Left renal pelvis (tissue), 4 donors: ENCODE measurements at places on chromosomes 4 and X. TPM values are rescaled to one million over a fixed set of nuclear protein-coding genes. Genes with fewer than 3 reads are reported as not detected.

DNA sequence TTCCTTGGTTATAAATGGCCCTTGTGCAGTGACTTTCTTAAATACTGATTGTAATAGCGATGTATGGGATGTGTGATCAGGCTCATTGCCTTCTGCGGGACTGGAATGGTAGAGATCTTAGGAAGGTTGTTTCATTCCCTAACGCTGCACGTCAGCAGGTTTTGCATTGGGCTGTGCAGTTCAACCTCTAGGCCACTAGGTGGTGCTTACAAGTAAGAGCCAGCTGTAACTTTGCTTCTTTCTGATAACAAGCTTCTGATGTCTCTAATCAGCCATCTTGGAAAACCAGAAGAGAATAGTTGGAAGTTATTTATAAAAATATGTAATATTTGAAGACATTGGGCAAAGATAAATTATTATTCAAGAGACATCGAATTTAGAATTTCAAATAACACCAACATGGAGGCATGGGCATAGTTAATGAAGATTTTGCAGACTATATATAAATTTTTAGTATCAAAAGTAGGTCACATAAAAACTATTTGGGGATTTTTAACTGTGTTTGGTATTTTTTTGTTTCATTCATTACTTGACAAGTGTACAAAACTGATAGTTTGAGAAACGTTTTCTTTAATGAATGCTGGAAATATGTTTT is 339.7 kb upstream of the PCDH7 start:
- DNase-seq: no peak

The STATH gene
- polyA plus RNA-seq: not detected

DNA sequence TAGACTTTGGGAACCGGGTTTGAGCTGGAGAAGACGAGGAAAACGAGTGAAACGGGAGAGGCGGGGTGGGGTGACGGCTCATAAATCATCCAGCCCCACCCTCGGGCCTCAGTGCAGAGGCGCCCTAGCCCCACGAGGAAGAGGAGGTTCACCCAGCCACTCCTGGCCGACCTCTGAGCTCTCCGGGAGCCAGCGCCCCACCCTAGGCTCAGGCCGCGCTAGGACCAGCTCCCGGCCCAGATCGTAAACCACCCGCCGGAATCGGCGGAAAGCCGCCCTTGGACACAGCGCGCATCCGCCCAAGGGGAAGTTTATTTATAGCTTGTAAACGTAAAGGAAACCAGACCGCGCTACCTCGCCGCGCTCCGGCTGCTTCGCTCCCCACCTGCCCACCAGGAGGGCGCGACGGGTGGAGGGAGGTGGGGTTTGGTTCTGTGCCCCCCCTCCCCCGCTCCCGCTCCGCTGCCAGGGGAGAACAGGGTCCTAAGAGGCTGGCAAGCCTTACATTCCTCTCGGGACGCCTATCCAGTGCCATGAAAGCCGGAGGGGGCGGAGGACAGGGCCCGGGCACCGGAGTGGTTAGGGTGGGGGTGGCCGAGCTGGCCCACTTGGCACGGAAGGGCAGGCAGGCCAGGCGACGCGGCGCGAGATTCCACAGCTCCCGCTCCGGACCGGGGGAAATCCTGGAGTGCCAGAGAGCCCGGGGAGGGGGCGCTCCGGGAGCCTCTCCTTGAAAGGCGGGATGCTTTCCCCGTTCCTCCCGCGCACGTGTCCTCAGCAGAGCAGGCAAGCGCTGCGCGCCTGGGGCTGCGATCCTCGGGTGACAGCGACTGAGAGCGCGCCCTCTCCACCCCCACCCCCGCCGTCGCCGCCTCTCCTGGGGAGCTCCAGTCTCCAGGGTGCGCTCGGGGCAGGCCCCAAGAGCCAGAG is 84.2 kb downstream of the BCOR start:
- DNase-seq: no peak

DNA sequence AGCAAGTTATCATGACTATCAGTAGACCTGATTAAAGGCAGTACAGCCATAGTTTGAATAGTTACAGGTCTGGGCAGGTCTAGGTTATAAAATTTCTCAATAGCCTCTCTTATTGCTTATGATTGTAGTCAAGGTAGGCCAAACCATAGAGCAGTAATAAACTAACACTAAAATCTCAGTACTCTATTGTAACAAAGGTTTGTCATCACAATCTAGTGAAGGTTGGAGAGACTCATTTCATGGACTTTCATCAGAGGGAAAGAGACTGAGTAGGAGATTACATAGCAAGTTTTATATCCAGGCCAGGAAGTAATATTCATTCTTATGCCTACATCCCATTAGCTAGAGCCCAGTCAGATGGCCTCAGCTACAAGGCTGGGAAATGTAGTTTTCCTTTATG is 141.0 kb downstream of the ASB9 start:
- no peak for DNase-seq

The ADAM29 gene
- polyA plus RNA-seq: 0.27 TPM

The IQSEC2 gene
- polyA plus RNA-seq: 18.4 TPM

GRCh38 chr4:6888506-6889071 is 21.0 kb upstream of the TBC1D14 start:
- no peak for DNase-seq

DNA sequence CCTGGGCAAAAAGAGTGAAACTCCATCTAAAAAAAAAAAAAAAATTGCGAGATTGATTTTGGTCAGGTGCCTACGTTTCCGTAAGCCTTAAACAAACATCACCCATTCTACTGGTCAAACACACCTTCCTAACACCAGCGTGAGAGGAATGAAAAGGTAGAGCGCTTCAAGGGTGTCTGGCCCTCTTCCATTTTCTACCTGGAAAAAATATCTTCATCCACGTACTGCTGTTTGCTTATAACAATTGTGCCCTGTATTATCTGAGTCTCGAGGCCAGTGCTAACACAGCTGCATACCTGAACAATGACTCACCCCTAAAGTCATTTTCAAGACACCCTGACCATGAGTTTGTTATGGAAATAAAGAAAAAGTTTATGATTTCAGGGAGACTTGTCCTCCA is 13.9 kb downstream of the TMSB4X start:
- DNase-seq: no peak

- no peak for DNase-seq
These were observed 372.1 kb downstream of the BMPR1B start for GRCh38 chr4:95129821-95130311.

DNA sequence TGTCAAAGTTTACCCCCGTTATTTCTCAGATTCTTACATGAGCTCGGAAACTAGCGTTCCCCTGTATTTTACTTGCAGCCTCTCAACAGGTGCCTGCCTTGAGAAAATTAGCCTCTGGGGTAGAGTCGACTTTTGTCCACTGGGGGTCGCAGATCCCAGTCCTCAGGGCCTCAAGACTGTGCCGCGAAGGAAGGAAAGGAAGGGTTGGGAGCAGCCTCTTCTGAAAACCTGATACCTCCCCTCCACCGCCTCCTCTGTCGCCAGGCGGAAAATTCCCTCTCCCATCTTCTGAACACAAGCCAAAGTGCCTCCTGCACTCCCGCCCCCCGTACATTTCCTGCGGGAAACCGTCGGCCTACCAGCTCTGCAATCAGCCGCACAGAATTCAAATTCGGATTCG is 44.4 kb upstream of the TMSB15B start:
- peak; percentile 44 for DNase-seq

GRCh38 chr4:54712206-54712605 is 54.4 kb downstream of the KIT start:
- DNase-seq: no peak

GRCh38 chr4:78418406-78418805 is 133.2 kb upstream of the ANXA3 start:
- no peak for DNase-seq

DNA sequence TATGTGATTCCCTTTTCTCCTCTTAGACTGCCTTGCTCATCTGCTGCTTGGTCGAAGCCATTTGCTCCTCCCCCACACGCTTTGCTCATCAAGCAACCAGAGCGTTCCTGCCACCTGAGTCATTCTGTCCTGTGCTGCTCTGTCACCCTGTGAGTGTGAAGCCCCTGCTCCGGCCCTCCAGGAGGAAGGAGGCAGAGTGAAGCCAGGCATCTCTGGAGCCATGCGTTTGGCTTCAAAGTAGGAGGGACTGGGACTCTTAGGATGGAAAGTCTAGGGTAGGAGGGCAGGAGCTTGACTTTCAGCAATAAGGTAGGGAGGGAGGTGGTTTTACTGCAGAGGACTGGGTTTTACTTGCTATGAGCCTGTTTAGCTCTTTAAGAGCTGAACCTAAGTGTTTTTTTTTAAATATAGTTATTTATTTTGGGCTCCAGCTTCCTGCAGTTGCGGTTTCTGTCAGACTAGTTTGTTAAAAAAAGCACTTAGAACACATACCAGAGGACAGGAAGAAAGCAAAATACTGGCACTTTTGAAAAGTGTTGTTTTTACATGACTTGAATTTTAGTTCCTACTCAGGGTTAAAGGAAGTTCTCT is 63.6 kb downstream of the SPINK2 start:
- no peak for DNase-seq

The GEMIN8 gene
- 39.1 TPM for polyA plus RNA-seq

DNA sequence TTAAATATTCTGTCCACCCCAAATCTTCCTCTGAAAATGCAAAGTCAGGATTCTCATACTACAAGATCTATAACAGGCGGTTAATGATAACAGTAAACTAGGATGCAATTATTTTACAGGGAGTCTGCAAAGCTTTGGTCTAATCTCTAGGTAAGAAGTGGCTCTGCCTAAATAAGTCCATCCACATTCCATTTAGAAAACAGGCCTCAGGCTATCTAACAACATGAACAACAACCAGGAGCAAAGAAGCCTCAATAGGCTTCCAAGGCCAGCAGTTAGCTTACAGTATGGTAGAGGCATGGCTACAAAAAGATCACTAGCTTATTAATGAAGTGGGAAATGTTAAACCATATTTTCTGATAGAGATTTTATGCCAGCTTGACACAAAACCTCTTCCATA is 6.4 kb downstream of the MAB21L2 start:
- no peak for DNase-seq

GRCh38 chr4:70734168-70734954 is 12.6 kb downstream of the RUFY3 start:
- no peak for DNase-seq

- DNase-seq: no peak
These were observed 36.0 kb downstream of the AWAT2 start for GRCh38 chrX:70013466-70014381.

The MAOA gene
- 25.2 TPM for polyA plus RNA-seq

GRCh38 chr4:40648131-40648530 is 18.5 kb upstream of the RBM47 start:
- DNase-seq: no peak

The ADH1C gene
- polyA plus RNA-seq: 143 TPM

DNA sequence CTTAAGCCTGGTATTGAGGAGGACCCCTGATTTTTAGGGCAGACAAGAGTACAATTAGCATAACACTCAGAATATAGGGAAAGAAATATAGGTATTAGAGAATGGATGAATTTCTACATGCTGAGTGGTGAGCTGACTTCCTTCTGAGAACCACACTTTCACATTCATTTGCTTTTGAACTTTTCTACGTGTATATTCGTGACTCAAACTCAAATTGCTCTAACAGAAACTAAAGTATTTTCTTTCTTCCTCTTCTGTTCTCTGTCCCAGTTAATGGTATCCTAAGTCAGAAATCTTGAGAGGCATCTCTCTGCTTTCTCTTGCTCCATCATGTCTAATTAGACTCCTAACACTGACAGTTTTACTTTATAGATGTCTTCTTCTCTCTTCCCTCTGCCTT is 103.2 kb upstream of the CITED1 start:
- DNase-seq: no peak

DNA sequence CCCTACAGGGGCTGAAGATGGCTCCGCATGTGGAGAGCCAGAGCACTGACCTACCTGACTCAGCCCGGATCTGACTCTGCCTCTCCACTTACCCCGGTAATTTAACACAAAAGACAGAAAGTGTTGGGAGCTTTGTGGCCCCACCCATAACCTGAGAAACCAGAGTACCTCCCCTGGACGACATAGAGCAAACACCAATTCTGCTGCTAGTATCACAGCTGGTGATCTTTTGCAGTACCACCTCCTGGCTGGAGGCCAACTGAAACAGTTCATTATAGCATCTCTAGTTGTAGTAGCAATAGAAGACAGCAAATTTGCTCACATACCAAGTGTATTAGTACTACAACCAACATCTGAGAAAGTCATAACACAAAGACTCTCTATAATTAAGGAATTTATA is 443.9 kb downstream of the KLHL4 start:
- no peak for DNase-seq

The SFRP2 gene
- polyA plus RNA-seq: 50.3 TPM

GRCh38 chr4:6908432-6909112 is 1.1 kb upstream of the TBC1D14 start:
- DNase-seq: no peak

DNA sequence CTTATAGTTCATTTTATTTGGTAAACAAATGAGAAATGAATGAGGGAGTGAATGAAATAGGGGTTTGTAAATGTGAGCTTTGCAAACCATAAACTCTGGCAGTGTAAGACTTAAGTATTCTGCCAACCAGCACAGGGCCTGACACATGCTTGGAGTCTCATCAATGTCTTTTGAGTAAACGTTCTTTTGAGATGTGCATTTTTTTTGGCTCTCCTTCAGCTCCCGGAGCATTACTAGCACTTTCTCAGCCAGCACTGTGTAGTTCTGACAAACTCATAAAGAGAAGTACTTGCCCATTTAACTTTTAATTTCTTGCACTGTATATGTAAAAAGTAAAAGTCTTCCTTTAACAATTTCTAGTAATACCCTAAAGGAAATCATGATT is 245.3 kb downstream of the HS3ST1 start:
- no peak for DNase-seq

The CFP gene
- 1.3 TPM for polyA plus RNA-seq

DNA sequence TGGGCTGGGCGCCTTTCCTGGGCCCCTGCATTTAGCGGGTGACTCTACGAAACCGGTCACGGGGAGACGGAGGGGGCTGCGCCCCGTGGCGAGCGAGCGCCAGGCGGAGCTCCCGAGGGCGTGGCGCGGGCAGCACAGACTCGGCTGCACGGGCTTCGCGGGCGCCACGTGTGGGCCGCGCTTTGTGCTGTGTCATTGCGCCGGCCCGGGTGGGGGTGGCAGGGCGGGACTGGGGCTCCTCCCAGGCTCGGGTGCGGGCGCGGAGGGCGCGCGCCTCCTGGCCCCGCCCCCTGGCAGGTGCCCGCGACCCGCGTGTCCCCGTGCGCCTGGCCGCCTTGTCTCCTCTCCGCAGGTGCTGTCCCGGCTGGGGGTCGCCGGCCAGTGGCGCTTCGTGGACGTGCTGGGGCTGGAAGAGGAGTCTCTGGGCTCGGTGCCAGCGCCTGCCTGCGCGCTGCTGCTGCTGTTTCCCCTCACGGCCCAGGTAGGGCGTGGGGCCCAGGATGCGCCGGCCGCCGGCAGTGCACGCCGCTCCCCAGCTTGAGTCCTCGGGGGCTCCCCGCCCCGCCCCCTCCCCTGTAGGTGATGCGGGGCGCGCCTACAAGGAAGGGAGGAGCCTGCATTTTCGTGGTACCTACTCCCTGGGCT is 651 bp downstream of the UCHL1 start:
- no peak for DNase-seq
